ENCODE measurements at places on chromosomes 11 and 22.
A peak's percentile ranks its signal among the peaks of the same experiment; 100 is the strongest.

DNA sequence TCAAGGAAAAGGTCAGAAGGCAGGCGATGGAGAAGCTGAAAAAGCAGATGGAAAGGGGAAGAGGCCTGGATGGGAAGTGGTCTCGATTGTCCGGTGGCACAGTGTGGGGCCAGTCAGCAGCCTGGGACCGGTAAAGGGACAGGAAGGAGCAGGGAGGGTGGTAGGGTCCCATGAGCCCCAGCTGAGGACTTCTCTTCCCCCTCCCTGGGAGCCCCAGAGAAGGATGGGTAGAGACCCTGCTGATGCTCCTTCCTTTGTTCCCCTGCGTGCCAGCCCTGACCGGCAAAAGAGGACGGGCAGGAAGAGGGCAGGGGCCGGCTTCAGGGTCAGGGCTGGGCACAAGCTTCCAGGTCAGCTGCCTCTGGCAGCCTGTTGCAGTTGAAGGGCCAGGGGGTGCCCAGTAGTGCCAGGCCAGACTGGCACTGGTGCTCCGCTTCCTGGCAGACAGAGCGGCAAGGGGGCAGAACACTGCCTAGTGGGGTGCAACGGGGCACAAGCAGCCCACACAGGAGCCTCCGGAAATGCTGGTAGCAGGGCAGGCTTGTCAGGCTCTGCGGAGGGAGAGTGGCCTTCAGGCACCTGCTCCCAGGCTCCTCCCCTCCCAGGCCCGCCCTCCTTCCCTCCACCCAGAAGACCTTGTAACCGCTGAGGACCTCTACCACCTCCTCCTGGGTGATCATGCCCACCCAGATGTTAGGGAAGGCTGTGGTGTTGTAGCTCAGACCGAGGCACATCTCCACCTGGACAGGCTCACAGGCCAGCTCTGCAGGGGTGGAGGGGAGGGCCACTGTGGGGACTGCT lies 739 bp upstream of the C1QTNF5 start:
- DNase-seq: no peak

- no peak for DNase-seq
These were observed 250.2 kb downstream of the MN1 start for GRCh38 chr22:27551402-27551801.

DNA sequence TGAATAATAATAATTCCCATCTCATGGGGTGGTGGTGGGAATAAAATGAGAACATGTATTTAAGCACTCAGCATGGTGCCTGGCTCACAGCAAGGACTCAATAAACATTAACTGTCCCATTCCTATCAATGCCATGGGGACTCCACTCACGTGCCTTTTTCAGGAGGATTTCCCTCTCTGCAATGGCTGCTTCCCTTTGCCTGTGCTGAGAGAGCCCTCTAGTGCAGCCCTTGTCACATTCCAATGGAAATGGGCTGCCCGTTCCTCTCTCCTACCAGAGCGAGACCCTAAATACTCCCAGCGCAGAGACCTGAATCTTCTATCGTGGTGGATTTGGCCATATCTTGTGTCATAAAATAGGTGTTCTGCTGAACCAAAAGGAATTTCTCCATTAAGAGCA lies 621.5 kb upstream of the B3GAT1 start:
- no peak for DNase-seq

- DNase-seq: no peak
These were observed 1.4 kb downstream of the MOV10L1 start for GRCh38 chr22:50091092-50091768.

GRCh38 chr11:115672412-115672811 lies 168.2 kb upstream of the CADM1 start:
- DNase-seq: no peak

DNA sequence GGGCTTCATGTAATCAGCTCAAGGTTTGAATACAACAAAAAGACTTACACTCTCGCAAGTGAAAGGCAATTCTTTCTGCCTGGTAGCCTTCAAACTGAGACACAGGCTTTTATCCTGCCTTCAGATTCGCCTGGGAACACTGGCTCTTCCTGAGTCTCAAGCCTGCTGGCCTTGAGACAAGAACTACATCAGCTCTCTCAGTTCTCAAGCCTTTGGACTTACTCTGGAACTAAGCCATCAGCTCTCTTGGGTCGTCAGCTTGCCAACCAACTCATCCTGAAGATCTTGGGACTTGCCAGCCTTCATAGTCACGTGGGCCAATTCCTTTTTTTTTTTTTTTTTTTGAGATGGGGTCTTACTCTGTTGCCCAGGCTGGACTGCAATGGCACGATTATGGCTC lies 35.7 kb upstream of the LRRC10B start:
- DNase-seq: no peak

DNA sequence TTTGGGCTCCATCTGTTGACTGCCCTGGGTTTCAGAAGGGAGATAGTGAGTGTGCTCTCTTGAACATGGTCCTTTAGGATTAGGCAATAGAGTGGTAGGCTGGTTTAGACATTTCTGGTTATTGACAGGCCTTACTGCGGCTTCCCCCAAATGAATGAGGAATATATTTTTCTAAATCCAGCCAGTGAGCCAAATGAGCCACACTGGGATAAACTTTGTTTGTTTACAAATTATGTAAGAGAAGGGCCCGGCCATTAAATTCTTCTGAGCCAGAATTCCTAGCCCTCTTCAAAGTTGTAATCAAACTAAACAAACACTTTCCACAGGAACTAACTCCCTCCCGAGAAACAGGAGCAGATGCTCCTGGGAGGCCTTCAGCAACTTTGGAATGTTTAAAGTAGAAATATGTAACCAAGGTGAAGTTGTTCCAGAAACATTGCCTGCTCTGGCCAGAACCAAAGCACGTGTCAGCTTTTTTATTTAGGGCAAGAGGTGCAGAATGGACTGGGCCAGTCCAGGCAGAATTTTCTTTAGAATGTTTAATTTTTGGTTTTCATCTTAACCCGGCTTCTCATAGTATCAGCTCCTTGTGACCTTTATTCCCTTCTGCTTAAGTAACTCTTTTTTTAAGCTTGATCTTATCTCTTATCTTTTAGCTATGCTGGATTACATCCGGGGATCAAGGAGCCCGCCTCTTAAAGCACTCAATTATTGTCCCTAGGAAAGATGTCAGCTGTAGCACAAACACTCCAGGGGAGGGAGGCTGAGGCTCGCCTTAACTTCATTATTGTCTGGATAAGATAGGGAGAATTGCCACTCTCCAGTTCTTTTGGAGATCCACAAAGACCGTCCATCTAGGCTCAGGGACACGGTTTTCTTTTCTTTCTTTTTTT lies 28.7 kb downstream of the ZNRF3 start:
- DNase-seq: no peak

DNA sequence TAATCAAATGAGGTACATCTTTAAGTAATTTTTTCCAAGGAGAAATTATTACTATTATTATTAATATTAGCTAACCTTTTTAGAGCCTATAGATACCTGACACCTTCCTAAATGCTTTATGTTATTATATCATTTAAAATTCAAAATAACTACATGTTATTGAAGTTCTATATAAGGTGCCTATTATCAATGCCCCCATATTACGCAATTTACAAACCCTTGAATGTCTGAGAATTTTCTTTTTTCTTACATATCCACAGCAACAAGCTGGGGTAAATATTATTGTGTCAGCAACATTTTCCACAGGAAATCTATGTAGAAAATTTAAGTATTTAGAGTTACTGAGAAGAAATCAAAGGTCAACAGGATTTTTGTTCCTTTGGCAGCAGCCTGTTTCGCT lies 327.3 kb downstream of the NXPE2 start:
- no peak for DNase-seq

DNA sequence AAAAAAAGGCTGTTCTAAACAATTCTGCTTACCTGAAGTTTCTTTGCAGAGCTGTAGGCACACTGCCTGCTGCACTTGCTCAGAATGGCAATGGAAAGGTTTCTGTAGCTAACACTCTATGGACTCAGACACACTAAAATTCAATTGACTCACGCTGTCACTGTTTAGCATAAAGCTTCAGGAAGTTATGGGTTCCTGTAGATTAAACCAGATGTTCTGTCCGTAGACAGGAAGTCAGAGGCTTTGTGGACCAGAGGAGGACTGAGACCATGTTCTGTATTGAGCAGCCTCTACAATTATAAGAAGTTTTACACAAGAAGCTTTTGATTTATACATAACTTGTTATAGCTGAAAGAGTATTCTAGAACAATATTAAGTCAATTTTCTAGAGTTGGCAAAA lies 70.4 kb downstream of the GLYATL1 start:
- no peak for DNase-seq

- no peak for DNase-seq
These were observed 37.5 kb upstream of the LYVE1 start for GRCh38 chr11:10605941-10606381.

DNA sequence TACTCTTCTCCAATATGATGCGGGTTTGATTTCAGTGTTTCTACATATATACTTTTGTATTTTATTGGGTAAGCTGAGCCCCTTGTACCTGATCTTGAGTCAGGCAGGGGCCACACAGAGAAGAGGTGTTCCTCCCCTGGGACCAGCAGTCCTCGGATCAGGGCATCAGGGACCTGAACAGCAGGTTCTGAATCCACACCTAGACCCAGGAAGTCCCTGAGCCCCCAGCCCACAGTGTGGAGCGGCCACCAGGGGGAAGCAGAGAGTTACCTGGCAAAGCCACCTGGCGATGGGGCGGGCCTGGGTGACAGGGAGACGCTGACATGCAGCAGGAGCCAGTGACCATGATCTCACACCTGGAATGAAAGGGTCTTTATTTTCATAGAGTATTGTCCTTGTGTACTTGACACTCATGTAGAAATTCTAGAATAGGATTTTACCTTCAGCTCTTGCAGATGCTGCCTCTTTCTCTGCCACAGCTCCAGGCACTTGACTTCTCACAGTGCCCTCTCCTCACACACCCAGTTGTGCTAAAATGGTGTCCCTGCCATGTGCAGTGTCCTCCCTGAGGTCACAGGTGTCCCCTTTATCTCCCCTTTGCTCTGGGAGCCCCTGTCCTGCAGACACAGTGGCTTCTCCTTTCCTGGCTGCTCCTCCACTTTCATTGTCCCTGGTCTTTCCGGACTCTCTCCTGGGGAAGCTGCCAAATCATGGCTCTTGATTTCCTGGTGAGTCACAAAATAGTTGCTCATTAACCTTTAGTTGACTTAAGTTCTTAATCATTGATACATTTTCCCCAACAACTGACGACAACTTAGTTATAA lies 48.5 kb downstream of the GGTLC2 start:
- peak; percentile 47 for DNase-seq

GRCh38 chr22:50189849-50190181 lies 4.1 kb downstream of the TRABD start:
- DNase-seq: no peak

- DNase-seq: no peak
These were observed 472.9 kb downstream of the SOX6 start for GRCh38 chr11:15883455-15883920.

GRCh38 chr22:29475550-29475949 lies 4.5 kb upstream of the NEFH start:
- DNase-seq: no peak

DNA sequence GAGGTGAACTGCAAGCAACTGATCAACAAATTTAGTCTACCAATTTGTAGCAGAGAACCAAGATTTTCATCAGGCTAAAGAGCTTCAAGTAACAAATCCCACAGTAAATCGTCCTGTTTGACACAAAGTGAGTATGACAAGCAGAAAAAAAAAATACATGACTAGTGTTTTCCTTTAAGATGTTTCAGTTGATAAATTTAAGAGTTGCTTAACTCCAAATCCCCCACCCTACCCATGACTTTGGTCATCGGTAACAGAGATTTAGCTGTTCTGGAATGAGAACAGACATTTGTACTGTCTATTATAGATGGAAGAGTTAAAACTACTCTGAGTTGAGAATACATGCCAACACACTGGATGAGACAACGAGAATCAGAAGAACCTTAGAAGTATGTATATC lies 165.0 kb upstream of the MTMR2 start:
- no peak for DNase-seq

GRCh38 chr22:39117585-39118191 lies 20.6 kb downstream of the APOBEC3H start:
- peak; percentile 97 for DNase-seq

GRCh38 chr11:27907530-27907929 lies 200.4 kb downstream of the KIF18A start:
- DNase-seq: no peak

GRCh38 chr11:69840371-69841169 lies 21.4 kb upstream of the FGF3 start:
- no peak for DNase-seq

DNA sequence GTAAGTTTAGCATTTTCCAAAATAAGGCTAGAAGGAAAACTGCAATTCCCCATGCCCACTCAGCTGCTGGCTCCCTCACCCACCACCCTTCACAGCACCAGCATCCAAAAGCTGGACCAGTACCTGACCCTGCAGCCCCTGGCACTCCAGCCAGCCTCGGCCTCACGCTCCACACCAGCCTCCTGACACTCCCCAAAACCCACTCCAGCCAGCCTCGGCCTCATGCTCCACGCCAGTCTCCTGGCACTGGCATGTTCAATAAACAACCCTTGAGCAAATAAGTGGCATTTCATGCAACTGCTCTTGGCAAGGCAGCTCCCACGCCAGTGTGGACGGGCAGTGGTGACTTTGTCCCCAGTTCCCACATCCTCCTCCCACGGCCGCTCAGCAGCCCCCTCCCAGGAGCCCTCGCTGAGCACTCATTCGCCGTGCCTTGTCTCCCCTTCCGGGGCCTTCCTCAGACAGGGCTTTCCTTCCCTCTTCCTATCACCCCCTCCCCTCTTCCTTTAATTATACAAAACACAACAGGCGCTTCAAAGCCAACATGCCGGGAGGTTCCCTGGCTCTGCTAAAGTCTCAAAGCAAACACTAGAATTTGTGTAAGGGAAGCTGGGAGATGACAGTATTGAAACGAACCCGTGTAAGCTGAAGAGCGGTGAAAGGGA lies 6.8 kb downstream of the TOLLIP start:
- no peak for DNase-seq
